ENCODE measurements at places on chromosomes 4 and X. TPM values are rescaled to one million over a fixed set of nuclear protein-coding genes. Genes with fewer than 3 reads are reported as not detected.

SASH3 gene
- not detected for total RNA-seq

STATH gene
- not detected for total RNA-seq

HPSE gene
- total RNA-seq: 0.78 TPM

IGSF1 gene
- total RNA-seq: 13.4 TPM

TRIM61 gene
- total RNA-seq: 0.14 TPM

NKX3-2 gene
- 0.52 TPM for total RNA-seq

SMIM20 gene
- total RNA-seq: 81.1 TPM

GRIA3 gene
- total RNA-seq: 1.8 TPM

GUCY1A1 gene
- total RNA-seq: not detected

SORCS2 gene
- 4.9 TPM for total RNA-seq

F11 gene
- 0.30 TPM for total RNA-seq

MAPK10 gene
- total RNA-seq: 11.6 TPM

SATL1 gene
- 0.11 TPM for total RNA-seq
